NCI-H524 treated with DMSO at 0.1 percent for 48 hours (cell line): ENCODE measurements at places on chromosomes 3 and 15.

GRCh38 chr15:63970621-63971426 is 75.5 kb downstream of the DAPK2 start:
- DNase-seq: no peak

DNA sequence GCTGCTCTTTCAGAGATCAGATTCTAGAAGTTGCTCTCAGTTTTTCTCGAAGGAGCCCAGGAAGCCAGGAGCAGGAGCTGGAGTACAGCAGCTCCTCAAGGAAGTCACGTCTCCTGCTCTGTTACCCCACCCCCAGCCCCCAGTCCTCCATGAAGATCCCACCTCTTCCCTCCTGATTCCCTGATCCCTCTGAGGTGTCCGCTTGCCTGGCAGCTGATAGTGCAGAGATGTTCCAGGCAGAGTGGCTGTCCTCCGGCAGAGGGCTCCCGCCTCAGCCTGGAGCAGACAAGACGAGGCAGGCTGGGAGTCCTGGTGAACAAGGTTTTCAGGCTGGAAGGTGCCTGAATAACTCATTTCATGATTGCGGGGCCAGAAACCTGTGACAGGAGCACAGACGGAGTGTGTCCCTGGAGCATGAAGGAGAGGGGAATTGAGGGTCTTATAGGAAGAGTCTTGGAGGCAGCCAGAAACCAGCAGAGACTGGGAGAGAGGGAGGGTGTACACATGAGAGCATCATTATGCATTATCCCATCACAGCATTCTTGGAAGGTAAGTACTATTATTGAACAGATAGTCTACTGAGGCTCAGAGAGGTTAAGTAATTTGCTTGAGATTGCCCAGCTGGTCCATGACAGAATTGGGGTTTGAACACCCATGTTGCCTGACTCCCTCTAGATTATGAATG is 1.2 kb downstream of the HRH1 start:
- DNase-seq: peak; percentile 18

DNA sequence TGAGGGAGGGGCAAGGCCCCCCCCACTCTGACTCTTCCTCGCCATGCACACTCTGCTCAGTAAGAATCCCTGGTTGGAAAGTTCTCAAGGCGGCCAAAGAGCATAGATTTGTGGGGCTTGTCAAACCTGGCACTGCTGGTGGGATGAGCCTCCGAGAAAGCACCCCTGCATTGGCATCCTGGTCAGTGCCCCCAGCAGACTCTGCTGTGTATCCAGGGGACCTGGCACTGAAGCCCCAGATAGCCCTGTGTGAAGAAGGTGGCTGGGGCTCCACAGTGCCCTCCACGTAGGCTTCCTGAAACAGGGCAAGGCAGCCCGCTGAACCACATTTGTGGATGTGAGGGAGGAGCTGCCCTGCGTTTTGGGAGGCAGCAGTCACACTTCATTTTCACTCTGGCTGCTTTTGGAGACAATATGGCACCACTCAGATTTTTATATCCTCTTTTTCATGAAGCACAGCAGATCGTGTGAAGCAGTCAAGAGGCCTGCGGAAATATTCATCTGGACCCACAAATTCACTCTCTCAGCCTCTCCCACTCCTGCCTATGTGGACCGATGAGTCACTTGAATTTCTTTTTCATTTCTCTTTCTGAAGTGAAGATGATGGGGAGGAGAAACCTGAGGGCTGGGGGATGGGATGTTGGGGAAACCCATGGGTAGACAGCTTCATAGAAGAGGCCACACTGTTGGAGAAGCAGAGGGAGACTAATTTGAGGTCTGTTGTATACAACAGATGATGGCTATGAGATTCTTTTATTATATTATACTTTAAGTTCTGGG is 88.7 kb upstream of the BCL6 start:
- no peak for DNase-seq

GRCh38 chr3:43236008-43236407 is 50.3 kb upstream of the SNRK start:
- DNase-seq: no peak

DNA sequence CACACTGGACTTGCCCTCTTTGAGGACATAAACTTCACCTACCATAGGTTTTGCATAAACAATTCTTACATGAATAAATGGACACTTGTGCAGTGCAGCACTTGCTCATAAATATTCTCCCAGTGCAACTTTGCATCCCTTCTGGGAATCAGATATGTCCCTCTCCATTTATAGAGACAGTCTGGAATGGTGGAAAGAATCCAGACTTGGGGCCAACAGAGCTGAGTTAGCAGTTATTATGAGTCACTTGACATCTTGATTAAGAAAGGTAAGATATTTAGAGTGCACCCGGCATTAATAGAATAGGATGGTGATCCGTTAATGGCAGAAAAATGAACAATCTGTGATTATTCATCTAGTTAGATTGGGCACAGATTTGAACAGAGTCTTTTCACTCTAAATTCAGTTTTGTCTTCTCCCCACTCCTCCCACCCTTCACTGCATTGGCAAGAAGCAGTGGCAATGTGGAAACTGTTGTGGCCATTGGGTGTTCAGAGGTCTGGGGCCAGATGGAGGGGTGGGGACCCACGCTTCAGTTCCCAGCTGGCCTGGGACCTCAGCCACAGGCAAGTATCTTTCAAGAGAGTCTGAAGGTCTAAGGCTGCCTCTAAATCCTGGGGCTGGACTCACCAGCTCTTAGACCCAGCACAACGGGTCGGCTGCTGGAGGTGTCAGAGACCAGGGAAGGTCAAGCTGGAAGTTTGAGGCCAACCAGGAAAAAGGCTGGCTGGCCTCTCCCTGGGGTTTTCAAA is 58.9 kb upstream of the KY start:
- peak; percentile 43 for DNase-seq

- DNase-seq: no peak
Observed at GRCh38 chr3:156918746-156919145, 92.6 kb downstream of the LEKR1 start.

- no peak for DNase-seq
Observed at GRCh38 chr3:129812589-129812988, 80.9 kb downstream of the TMCC1 start.

DNA sequence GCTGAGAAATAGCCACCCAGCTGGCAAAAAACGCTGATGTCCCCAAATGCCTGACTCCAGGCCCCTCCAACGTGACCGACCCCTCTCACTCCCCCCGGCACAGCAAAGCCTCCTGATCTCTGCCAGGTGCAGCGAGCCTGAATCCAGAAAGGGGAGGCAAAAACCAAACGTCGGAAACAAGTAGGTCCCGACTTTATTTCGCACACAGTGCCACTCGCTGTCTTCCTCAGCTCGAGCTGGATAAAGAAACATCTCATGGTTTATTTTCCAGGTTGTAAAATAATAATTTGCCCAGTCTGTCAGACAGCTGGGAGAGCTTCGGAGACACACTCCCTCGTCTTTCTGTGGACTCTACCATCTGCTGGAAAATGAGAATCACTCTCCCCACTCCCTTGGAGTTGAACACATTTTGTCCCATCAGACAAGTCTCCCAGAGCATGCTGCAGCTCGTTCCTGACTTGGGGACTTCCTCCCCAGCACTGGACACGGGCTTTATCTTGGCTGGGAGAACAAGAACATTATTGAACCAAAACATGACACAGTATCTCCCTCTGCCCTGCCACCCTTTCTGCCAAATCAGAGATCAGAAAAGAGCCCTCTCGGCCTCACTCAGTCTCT is 142.8 kb downstream of the NUP210 start:
- DNase-seq: peak; percentile 13

DNA sequence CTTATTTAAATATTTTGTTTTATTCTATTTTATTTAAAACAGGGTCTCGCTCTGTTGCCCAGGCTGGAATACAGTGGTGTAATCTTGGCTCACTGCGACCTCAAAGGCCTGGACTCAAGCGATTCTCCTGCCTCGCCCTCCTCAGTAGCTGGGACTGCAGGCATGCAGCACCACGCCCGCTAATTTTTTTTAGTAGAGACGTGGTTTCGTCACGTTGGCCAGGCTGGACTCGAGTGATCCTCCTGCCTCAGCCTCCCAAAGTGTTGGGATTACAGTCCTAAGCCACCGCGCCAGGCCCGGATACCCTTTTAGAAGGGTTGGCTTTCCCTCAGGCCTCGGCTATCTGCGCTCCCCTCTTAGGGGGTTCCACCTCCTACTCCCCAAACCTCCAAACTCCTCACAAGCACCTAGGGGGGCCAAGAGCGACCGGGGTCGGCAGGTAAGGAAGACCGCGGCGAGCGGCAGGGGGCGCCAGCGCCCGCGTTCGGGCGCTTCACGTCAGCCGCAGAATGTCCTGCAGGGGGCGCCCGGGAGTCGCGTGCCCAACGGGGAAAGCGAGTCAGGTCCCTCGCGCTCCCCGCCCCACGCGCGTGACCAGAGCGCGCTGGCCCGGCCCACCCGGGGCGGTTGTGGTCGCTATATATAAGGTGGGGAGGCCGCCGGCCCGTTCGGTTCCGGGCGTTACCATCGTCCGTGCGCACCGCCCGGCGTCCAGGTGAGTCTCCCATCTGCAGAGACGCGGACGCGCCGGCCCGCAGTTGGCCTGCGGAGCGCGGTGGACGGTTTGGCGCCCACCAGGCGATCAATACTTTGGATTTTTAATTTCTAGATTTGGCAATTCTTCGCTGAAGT is 51.8 kb upstream of the GATM start:
- no peak for DNase-seq

DNA sequence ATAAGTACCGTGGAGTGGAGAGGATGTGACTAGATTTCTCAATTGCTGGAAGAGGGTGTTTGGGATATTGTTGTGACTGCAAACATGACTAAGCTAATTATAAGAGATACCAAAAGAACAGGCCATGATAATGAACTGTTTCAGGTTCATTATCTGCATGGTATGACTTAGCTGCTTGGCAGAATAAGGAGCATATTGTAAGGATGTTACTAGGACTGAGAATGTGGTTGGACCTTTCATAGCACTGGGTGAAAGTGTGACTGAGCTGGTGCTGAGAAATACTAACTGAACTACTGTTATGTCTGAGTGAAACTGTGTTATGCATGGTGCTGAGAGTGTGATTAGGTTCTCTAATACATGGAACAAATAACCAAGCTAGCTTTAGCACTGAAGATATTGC is 11.0 kb downstream of the SCN10A start:
- DNase-seq: no peak

DNA sequence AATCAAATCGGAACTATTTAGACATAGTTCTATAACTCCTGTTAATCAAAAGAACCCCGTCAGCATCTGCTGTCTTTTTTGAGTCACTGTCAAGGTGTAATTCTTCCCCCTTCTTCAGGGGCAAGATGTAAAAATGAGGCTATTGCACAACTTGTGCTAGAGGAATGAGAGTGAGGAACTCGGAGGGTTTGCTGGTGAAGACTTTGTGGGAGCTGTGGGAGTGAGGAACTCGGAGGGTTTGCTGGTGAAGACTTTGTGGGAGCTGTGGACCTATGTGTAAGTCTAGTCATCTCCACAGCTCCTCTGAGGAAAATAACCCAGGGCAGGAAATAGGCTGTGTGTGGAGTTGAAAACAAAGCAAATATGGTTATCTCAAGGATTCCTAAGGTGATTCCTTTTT is 2.5 kb upstream of the CERS3 start:
- no peak for DNase-seq

GRCh38 chr15:42048080-42048820 is 27.4 kb upstream of the PLA2G4E start:
- no peak for DNase-seq

DNA sequence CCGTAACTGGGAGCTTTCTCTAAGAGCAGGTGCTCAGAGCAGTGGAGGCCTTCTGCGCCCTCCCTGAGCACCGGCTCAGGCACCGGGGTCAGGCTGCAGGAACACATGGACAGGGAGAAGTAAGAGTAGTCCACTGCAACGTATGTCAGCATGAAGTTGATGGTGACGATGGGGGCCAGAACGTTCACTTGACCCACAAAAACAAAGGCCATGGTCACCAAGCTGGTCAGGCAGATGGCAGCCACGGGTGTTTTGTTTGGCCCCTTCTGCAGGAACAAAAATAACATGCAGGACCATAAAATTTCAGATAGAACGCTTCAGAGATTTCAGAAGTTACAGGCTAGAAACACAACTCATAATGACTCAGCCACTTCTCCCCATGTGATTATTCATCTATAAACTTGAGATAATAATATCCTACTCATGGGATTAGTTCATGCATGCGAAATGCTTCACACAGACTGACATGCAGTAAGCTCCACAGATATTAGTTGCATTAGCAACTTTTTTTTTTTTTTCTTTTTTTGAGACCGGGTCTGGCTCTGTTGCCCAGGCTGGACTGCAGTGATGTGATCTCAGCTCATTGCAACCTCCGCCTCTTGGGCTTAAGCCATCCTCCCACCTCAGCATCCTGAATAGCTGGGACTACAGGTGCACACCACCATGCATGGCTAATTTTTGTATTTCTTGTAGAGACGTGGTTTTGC is 52.2 kb upstream of the HEG1 start:
- no peak for DNase-seq

GRCh38 chr3:105958237-105959000 is 89.6 kb upstream of the CBLB start:
- DNase-seq: peak; percentile 100

GRCh38 chr3:7333125-7333524 is 472.2 kb downstream of the GRM7 start:
- no peak for DNase-seq

- no peak for DNase-seq
Observed at GRCh38 chr15:78898540-78898939, 25.9 kb downstream of the MORF4L1 start.

GRCh38 chr15:83339396-83339795 is 54.9 kb upstream of the BNC1 start:
- no peak for DNase-seq

GRCh38 chr3:149382101-149382467 is 4.6 kb upstream of the TM4SF1 start:
- DNase-seq: no peak

- peak; percentile 58 for DNase-seq
Observed at GRCh38 chr3:149604125-149604875, 53.5 kb downstream of the WWTR1 start.

DNA sequence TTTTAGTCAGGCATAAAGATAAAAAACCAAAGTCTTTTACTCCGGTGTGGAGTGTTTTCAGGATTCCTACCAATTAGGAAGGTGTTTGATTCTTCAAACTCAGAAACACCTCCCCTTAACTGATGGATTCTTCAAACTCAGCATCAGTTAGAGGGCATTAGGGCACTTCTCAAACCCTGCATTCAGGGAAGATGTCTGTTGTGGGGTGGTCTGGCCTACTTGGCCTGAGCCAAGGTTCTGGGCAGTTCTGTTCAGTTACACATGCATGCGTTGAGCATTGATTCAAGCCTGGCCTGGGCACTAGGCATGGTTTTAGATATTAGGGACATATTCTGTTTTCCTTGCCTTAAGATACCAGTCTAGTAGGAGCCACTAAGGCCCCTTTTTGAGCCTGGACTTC is 1.0 kb downstream of the HGD start:
- DNase-seq: no peak

GRCh38 chr3:14144423-14145075 is 19.7 kb downstream of the TMEM43 start:
- no peak for DNase-seq

DNA sequence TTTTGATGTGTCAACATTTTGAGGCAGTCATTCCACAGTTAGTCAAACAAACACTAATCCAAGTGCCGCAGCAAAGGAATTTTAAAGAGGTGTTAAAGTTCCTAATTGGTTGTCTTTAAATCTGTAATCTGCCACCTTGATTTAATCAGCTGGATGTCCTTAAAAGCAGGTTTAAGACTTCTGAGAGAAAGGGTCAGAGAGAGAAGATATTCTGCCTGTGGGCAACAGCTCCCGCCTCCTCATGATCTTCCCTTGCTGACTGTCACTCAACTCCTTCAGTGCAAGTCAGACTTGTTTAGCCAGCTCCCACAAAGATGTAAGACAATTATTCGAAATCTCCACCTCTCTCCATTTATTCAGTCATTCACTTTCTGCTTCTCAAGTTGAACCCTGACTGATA is 92.6 kb upstream of the MYRIP start:
- no peak for DNase-seq
